Hair follicular keratinocyte (primary cell): ENCODE measurements at places on chromosomes 1 and 21. TPM values are rescaled to one million over a fixed set of nuclear protein-coding genes. Genes with fewer than 3 reads are reported as not detected.

The PRDM16 gene
- total RNA-seq, result not detected in 2 replicates

The CYP4A11 gene
- total RNA-seq, result not detected in 2 replicates

The NRAS gene
- 54.1 and 58.5 TPM in 2 replicates for total RNA-seq

The NHLH2 gene
- total RNA-seq, result 0.04 and 0.16 TPM in 2 replicates
